ENCODE measurements at places on chromosomes 11 and 22. TPM values are rescaled to one million over a fixed set of nuclear protein-coding genes. Genes with fewer than 3 reads are reported as not detected.

DNA sequence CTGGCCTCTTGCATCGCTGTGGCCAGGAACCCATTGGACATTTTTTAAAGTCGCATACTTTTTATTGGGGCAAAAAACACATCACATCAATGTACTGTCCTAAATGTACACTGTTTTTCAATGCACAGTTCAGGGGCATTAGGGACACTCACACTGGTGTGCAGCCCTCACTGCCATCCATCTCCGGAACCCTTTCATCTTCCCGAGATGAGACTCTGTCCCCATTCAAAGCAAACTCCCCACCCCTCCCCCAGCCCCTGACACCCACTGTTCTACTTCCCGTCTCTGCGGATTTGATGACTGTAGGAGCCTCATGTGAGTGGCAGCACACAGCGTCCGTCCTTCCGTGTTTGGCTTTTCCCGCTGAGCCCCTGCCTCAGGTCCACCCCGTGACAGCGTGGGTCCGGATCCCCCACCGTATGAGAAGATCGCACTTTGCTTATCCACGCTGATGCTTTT lies 41.8 kb upstream of the TH start:
- no peak for DNase-seq

The MFRP gene
- total RNA-seq = not detected

DNA sequence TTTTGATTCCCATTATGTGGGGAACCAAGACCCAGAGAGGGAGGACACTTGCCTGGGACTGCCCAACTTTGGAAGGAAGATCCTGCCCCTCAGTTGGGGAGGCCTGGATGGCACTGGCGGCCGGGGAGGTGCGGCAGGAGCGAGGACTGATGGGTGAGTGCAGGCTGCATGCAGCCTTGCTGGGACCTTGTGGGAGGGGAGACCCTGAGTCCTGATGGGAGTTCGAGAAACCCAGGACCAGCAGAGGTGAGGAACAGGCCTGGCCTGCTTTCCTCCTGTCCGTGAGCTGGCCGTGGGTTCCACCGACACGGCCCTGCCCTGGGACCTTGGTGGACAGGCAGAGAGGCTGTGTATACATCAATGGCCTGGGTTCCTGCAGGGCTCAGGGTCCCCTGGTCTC lies 19.3 kb upstream of the SMIM38 start:
- DNase-seq = no peak

DNA sequence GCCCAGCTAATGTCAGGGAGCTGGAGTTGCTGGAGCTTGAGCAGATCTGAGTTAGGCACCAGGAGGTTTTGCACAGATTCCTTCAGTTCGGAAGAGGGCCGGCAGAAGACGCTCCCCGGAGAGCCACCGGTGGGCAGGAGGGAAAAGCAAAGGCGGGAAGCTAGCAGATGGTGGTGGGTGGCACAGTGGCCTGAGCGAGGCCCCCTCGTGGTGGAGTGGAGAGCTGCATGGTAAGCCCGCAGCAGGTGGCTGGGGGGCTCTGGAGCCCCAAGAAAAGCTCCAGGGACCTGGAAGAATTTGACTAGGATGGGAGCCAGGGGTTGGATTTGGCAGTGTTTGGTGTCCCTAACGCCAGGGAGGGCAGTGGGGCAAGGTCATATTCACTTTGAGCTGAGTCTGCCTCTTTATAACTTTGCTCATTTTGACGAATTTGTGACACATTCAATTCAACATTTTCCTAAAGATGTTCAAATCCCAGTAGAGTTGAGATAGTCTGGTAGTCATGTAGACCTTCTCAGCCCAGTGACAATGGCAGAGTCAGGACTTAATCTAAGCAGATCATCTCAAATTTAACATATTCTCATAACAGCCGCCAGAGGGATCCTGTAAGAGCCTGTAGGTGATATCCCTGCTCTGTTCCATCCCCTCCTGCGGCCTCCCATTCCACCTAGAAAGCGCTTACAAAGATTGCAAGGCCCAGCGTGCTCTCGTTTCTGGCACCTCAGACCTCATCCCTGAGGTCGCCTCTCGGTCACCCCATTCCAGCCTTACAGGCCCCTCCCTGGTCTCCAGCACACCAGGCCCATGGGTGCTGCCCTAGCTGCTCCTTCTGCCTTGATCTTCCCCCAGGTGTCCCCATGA lies 57.9 kb downstream of the TRIM29 start:
- DNase-seq = peak; percentile 15

- no peak for DNase-seq
Measured at GRCh38 chr11:81870815-81871214, 862.8 kb downstream of the FAM181B start.

DNA sequence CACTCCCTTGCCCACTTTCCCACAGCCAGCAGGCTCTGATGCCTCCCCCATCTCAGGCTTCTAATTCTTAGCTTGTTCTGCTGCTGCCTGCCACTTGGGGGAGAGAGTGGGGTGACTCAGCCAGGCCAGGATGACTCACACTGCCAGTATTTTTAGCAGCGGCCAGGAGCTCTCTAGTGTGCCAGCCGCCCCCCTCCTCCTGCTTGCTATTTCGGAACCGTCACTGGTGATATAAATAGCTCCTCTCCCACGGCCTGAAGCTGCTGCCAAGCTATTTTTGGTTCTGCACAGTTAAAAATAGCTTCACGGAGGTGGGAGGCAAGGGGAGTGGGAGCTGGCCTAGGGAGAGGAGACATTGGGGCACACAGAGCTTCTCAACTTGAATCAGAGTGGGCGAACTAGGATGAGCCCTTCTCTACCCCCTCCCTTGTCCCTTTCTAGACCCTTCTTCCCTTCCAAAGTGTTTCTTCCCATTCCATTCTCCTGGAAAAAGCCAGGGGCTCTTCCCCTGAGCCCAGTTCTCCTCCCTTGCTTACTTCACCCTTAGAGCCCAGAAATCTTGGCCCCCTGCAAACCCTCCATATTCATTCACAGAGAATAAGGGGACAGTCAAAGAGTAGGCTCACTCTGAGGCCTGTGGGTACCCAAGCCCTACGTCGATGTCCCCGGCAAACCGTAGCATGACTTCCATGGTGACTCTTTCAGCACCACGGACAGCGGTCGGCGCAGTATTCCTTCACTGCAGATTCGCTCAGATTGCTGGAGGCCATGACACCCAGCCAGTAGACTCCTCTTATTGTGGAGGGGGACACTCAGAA lies 2.5 kb upstream of the NPAS4 start:
- DNase-seq = peak; percentile 64

DNA sequence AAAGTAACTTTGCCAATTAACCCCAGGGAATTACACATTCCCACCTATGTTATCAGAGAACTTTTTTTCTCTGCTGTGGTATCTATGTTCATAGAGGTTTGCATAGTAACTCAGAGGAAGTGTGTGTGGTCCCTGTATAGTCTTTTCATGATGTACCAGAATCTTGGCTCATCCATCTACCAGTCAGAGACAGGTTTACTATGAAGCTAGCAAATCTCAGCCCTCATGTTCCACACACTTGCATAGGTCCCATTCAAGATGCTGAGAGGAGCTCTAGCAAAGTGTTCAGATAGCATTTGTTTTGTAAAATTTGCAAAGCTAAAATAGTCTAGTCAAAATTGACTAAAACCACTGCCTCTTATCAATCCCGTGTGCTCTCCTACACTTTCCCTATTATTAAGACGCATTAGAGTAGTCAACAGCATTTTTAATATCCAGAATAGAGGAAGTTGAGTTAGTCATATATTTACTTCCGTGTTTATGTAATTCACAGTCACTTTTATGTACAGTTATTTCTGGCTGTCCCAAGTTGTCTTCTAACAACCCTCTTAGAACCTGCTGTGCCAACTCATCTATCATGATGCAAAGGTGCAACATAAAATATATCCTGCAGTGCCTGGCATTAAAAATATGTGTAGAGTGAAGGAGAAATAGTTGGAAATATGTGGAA lies 184.2 kb downstream of the FAM76B start:
- no peak for DNase-seq

The ANO1 gene
- not detected for total RNA-seq

GRCh38 chr22:48050836-48051235 lies 1288.4 kb downstream of the TBC1D22A start:
- DNase-seq = no peak

The SYT8 gene
- not detected for total RNA-seq

The PTPRCAP gene
- total RNA-seq = 129 TPM
